ENCODE measurements at places on chromosomes 2 and 18.

GRCh38 chr18:55114876-55115275, 155.6 kb upstream of the CCDC68 start:
- no peak for DNase-seq

GRCh38 chr2:161070693-161071479, 89.3 kb upstream of the TANK start:
- no peak for DNase-seq

DNA sequence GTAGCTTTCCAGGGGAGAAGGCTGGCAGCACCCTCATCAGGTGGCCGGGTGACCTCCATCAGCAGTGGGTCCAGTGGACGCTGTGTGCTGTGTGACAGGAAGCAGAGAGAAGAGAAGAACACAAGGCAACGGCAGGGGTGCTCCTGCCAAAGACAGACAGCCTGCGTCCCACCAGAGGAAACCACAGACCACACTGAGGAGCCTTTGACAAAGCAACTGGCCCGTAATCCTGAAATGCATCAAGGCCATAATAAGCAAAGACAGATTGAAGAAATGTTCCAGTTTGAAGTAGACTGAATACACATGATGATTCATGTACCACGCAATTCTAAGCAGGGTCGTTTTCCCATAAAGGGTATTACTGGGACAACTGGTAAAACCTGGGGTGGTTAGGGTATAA, 172.4 kb downstream of the FBXO15 start:
- no peak for DNase-seq

- DNase-seq = no peak
These were observed 119.6 kb upstream of the ITGA6 start for GRCh38 chr2:172307800-172308199.

DNA sequence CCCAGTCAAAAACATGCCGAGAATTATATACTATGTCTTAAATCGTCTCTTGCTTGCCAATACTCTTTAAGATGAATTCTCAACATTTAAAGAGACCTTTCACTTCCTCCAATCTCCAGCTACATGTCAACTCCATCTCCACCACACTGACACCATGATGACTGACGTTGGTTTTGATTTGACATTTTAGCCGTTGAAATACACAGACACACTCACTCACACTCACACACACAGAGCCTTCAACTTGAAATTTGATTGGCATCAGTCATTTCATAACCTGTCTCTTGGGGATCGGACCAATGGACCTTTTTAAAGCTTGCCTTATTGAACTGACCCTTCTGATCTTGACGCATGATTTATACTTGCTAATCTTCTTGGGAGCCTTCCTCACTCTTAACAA, 230.8 kb upstream of the PIK3C3 start:
- no peak for DNase-seq

DNA sequence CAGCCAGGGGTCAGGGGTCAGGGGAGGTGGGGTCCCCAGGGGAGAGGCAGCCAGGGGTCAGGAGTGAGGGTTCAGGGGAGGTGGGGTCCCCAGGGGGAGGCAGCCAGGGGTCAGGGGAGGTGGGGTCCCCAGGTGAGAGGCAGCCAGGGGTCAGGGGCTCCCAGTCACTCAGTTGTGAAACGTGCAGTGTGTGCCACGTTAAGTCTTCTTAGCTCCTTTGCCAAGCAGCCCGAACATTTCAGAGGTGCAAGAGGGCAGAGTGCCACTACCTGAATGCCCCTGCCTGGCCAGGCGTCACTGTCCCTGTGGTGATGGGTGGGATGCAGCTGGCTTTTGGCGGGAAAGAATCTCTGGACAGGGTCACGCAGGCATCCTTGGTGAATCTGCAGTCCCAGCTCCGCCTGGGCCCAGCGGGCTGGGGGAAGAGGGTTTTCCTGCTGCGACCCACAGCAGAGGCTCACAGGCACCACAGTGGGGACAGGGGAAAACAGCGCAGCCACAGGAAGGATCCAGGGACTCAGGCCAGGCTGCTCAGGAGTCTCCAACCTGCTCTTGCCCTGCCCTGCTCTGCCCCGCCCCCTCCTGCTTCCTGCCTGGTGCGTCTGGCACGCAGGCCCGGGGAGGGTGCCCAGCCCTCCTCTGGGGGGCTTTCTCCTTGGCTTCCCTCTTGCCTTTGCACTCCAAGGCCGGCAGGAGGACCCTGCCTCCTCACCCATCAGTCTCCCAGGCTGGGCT, 188.3 kb downstream of the TWIST2 start:
- DNase-seq = no peak

GRCh38 chr2:192029089-192029488, 165.6 kb downstream of the TMEFF2 start:
- no peak for DNase-seq

DNA sequence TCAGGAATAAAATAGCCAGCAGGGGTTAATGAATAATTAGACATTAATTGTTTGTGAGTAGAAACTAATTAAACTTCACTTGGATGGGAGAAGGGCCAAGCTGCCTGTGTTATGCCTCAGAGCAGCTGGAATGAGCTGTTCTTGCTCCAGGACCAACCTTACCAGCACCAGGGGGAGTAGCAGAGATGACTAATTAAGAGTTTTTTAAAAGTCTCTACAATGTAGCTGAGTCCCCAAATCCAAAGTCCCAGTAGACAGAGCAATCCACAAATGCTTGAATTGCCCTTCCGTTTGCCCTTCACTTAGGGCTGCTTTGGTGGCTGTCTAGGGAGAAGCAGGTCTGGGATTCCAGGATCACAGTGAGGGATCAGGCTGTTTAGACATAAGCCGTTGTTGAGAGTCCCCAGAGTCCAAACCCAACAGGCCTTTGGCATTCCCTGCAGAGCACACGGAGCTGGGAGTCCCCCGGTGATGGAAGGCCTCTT, 59.4 kb downstream of the RHOB start:
- no peak for DNase-seq

- DNase-seq = no peak
These were observed 275.6 kb downstream of the SLC4A3 start for GRCh38 chr2:219902891-219903552.

- DNase-seq = no peak
These were observed 148.2 kb upstream of the ITGA6 start for GRCh38 chr2:172279214-172279613.

DNA sequence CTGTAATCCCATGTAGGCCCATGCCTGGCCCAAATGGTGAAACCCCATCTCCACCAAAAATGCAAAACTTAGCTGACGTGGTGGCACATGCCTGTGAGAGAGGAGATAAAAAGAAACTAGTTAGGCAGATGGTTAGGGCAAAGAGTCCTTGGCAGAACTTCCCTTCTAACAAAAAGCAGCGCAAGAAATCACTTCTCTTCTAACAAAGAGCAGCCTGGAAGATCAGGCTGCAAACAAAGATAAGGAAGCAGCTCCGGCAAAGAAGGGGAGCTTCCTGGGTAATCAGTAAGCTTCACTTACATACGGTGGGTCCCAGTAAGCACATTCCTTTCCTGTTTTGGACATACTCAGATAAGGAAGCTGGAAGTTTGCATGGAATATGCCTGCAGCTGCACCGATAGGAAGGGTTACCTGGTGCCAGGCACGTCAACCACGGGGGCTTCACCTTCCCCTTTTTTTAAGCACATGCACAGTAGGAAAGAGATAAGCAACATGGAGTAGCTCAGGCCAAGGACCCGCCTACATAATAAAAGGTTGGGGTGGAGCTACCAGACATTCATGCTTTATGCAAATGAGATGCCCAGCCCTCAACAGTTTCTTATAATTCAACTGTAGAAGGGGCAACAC, 61.0 kb upstream of the SLC25A52 start:
- DNase-seq = no peak

DNA sequence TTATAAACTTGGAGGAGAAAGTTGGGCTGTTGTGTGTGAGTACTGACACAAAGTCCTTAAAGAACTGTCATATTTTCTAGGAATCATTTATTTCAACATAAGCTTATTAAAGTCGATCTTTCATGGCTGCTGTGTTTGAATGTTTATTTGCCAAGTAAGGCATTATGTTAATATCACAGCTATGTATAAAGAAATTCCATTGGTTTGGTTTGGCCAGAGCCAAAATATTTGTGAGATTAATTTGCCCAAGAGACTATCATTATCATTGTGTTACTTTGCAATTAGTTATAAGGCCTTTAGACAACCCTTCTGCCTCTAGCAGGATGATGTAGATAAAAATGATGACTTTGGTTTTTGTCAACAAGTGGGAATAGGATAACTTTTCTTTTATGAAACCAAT, 240.6 kb upstream of the NT5C1B start:
- peak; percentile 2 for DNase-seq

DNA sequence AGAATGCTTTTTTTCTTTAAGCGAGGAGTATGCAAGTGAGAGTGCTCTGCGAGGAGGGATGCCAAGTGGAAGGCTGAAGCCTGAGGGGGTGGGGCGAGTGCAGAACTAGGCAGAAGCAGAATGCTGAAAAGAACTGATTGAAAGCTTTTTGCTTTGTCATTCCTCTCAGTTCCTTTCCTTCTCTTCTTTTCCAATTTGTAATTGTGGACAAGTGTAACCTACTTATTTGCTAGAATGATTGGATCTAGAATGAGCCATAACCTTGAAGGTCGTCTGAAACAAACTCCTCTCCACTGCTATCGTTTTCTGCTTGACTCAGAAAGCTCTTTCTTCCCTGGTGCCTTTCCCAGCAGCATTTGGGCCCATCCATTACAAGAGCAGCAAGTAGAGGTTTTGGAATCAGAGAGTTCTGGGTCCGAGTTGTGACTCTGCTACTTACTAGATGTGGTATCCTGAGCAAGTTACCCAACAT, 115.3 kb downstream of the METTL8 start:
- DNase-seq = no peak

DNA sequence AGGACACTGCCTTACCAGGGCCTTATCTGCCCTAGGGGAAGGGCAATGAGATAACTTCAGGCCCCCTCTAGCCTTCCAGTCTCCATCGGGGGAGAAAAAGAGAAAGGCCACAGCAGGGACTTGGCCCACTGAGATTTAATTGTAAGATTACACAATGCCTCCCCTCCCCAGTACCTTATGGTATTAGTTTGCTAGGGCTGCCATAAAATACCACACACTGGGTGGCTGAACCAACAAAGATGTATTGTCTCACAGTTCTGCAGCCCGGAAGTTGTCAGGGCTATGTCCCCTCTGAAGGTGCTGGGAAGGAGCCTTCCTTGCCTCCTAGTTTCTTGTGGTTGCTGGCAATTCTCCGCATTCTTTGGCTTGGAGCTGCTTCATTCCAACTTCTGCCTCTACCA, 34.8 kb upstream of the SPATA3 start:
- DNase-seq = no peak

- no peak for DNase-seq
These were observed 144.1 kb downstream of the SOCS6 start for GRCh38 chr18:70432804-70433400.

DNA sequence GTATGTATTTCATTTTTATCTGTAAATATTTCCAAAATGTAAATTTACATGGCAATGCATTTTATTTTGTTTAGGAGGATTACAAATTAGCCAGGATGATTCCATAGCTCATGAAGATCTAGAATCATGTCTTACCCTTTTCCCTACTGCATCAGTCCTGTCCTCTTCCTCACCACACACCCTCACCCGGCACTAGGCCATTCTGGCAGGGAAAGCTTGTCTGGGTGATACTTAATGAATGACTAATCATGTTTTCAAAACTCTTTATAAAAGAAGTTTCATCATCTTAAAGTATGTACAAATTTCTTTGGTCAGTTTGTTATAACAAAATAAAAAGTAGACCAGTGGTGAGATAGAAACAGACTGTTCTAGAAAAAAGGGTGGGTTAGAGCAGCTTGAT, 283.3 kb upstream of the VWC2L start:
- peak; percentile 62 for DNase-seq

- DNase-seq = no peak
These were observed 34.0 kb upstream of the CYTIP start for GRCh38 chr2:157477919-157478318.

DNA sequence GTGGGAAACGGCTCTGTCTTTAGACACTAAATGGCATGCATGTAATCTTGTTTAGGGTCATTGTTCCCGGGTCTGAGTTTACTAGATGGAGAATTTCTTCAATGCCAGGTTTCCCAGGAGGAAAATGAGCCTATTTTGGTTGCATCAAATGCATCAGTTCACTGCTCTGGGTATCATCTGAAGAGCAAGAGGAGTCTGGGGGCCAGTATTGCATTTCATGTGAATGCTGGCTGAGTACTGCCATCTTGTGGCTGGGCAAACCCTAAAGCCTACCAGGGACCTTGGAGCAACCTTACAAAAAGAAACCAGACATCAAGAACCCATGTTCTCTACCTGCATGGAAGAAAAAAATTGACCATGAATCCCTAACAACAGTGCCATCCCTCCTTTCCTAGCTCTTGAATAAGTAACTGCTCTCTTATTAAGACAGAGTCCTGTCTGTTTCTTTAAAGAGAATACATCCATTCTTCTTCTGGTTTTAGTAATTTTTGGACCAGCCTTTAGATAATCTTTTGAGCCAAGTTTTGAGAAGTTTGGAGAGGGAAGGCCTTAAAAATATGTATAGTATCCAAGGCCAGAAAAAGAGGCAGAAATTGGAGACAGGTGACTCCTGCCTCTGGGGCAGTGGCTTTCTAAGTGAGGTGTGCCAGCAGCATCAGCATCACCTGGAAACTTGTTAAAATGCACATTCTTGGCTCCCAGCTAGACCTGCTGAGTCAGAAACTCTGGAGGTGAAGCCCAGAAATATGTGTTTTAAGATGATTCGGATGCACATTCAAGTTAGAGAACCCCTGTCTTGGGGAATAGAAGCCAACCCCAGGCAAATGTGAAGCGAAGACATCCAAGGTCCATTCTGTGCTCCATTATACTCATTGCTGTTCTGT, 261.0 kb upstream of the CXCR4 start:
- no peak for DNase-seq

DNA sequence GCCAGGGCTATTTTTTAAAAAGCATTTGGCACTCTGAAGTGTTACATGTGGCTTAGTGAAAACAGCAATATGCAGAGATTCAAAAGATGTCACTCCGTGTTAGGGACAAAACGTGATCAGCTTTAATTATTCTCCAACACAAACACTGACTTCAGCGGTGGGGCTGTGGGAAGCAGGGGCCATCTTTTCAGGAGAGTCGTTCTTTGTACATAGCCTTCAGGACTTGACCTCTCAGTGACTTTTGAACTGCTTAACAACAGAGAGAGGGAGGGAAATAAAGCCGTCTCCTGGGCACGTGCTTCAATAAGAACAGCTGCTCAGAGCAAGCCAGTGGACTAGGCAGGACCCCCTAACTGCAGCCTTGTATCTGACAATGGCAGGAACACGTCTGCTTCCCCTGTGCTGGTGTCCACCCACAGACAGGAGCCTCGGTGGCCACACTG, 95.0 kb upstream of the HDAC4 start:
- DNase-seq = no peak

GRCh38 chr2:235505181-235505741, 11.4 kb downstream of the AGAP1 start:
- no peak for DNase-seq

- DNase-seq = peak; percentile 14
These were observed 51.0 kb downstream of the TTC27 start for GRCh38 chr2:32678825-32679224.

GRCh38 chr2:199470672-199471442, 13.1 kb upstream of the SATB2 start:
- no peak for DNase-seq

- DNase-seq = no peak
These were observed 111.7 kb upstream of the DYNAP start for GRCh38 chr18:54479365-54479764.

All from BJ (cell line).